ENCODE measurements at places on chromosomes 6 and 20. TPM values are rescaled to one million over a fixed set of nuclear protein-coding genes. Genes with fewer than 3 reads are reported as not detected.

Gene RIPPLY2
- 0.23 TPM for polyA plus RNA-seq

Gene SRSF12
- polyA plus RNA-seq: 1.2 TPM

Gene HLA-DOB
- 40.1 TPM for polyA plus RNA-seq

Gene MYO6
- polyA plus RNA-seq: 15.2 TPM

Gene FAM83B
- 2.0 TPM for polyA plus RNA-seq

Gene MAPK13
- polyA plus RNA-seq: 30.1 TPM

Gene TNF
- polyA plus RNA-seq: 1.4 TPM

Gene BFSP1
- polyA plus RNA-seq: 0.27 TPM

Gene SNAI1
- 5.5 TPM for polyA plus RNA-seq

Gene ERVFRD-1
- 0.02 TPM for polyA plus RNA-seq

Gene HLA-A
- polyA plus RNA-seq: 1,655 TPM

Gene ADGRF4
- 1.6 TPM for polyA plus RNA-seq

Gene EFHC1
- polyA plus RNA-seq: 75.6 TPM

Gene KLC4
- 27.1 TPM for polyA plus RNA-seq

Gene COQ3
- 16.9 TPM for polyA plus RNA-seq

Gene GRM4
- polyA plus RNA-seq: 0.27 TPM

Gene PPIL6
- polyA plus RNA-seq: 1.4 TPM

Gene HTR1E
- not detected for polyA plus RNA-seq

Gene RAB44
- 0.27 TPM for polyA plus RNA-seq

Gene RAET1E
- 0.59 TPM for polyA plus RNA-seq

Gene ESF1
- 12.0 TPM for polyA plus RNA-seq

Gene PRL
- 10.5 TPM for polyA plus RNA-seq

Gene PARD6B
- 3.7 TPM for polyA plus RNA-seq

Gene C20orf96
- polyA plus RNA-seq: 4.3 TPM

Gene BPI
- 0.57 TPM for polyA plus RNA-seq

Gene SNRPB2
- polyA plus RNA-seq: 77.1 TPM

Gene TP53TG5
- 0.27 TPM for polyA plus RNA-seq

Gene LGSN
- 0.23 TPM for polyA plus RNA-seq

Gene SLC26A8
- polyA plus RNA-seq: 0.11 TPM

Gene TFAP2C
- polyA plus RNA-seq: 2.1 TPM

Gene GSTA3
- polyA plus RNA-seq: not detected

Gene DEFB114
- polyA plus RNA-seq: not detected

Gene QRSL1
- 9.4 TPM for polyA plus RNA-seq

Gene NOX3
- polyA plus RNA-seq: not detected

Gene MMUT
- polyA plus RNA-seq: 14.4 TPM

Gene EDN1
- polyA plus RNA-seq: 14.3 TPM

Gene SLC12A5
- polyA plus RNA-seq: 4.0 TPM

Gene VWA7
- polyA plus RNA-seq: 0.66 TPM

Gene DOK5
- 1.0 TPM for polyA plus RNA-seq

Gene PAK5
- 0.75 TPM for polyA plus RNA-seq

Gene BLCAP
- polyA plus RNA-seq: 95.9 TPM

Gene OXT
- polyA plus RNA-seq: 3.6 TPM

Gene STX11
- 9.6 TPM for polyA plus RNA-seq

Gene UTRN
- polyA plus RNA-seq: 16.8 TPM

Gene MEP1A
- 0.71 TPM for polyA plus RNA-seq

Gene HCRTR2
- polyA plus RNA-seq: 0.07 TPM

Gene GLYATL3
- polyA plus RNA-seq: 0.05 TPM

Gene DEFB132
- polyA plus RNA-seq: 0.07 TPM

Gene SIM1
- polyA plus RNA-seq: 0.02 TPM

Gene ZNF311
- 0.80 TPM for polyA plus RNA-seq

Measured in thymus (tissue), 14 donors.